Activated naive CD8-positive, alpha-beta T cell treated with anti-CD3 and anti-CD28 coated beads, Interleukin-2, amount 50 U/mL, for 16 hours (primary cell): ENCODE measurements at places on chromosomes 6 and 20.

GRCh38 chr6:12446394-12446793, 156.2 kb downstream of the EDN1 start:
- DNase-seq, result no peak

- no peak for DNase-seq
Observed at GRCh38 chr6:138113588-138114210, 6.5 kb upstream of the PERP start.

DNA sequence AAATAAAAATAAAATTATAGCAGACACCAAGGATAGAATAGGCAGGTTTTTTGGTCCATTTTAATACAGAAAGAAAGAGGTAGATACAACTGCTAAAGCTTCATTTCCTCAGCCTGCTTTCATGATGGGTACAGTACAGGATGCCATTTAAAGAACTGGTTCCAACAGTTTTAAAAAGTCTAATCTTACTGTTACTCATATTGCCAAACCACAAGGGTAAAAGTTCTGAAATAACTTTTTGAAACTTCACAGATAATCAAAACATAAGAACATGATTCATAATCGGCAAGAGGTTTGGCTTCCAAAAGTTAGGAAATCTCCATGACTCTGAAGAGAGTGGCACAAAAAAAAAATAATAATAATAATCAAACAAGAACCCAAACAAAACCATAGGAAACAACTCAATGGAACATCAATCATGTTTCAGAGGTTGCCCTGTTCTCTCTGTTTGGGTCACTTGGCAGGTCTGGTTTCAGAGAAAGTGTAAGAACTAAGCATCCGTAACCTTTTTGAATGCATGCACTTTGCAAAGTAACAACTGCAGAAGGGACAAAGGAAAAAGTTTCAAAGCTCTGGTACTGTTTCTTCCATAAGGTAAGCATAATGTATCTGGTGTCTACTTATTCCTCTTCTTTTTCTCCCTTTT, 79.7 kb downstream of the SMLR1 start:
- DNase-seq, result no peak

GRCh38 chr6:75563032-75563431, 38.6 kb upstream of the SENP6 start:
- no peak for DNase-seq
